ENCODE measurements at places on chromosomes 4 and X.

DNA sequence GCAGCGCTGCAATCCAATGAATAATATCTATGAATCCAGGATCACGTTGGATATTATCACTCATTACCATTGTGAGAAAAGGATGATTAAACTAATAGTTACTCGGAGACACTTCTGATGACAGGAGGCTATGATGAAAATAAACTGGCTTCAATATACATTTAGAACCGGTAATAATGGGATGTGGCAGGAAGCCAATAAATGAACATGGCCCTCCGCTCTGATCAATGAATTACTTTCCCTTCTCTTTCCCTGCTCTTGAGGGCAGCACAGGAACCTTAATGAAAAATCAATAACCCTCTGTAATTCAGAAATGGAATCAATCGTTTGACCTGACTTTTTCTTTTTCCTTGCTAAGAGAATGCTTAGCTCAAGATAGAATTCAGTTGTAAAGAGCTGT is 103.9 kb upstream of the PAQR3 start:
- no peak for DNase-seq

DNA sequence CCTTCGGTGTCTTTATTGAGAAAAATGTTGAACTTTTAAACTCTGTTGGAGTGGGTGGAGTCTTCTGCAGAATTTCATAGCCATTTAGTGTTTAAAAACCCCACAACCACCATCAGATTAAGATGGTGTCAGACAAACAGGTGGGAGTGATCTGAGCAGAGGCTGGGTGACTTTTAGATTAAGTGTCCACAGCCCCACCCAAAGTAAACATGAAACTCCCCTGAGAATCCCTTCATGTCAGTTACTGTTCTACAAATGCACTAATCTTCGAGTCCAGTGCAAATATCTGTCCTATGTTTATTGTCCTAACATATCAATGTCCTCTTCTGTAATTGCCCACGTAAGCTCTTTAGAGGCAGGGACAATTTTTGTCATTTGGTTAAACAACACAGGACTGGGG is 175.6 kb upstream of the RBPJ start:
- DNase-seq = no peak

DNA sequence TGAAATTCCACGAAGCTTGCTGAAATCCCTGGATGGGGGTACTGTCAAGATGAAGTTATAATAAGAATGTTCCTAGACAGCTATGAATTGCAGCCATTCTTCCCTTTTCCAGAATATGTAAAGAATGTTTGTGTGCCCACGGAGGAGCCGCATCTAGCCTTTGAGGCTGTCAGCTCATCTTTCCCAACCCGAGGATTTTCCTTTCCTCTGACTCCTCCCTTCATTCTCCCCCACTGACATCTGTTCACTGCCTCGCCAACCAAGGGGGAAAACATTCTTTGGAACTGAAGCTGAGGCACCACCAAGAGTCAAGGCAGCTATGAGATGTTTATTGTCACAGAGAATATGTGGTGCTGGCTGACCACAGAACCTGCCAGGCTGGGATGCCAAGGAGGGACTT is 8.8 kb downstream of the NHSL2 start:
- no peak for DNase-seq

GRCh38 chr4:134812611-134813010 is 611.0 kb upstream of the PABPC4L start:
- DNase-seq = no peak

DNA sequence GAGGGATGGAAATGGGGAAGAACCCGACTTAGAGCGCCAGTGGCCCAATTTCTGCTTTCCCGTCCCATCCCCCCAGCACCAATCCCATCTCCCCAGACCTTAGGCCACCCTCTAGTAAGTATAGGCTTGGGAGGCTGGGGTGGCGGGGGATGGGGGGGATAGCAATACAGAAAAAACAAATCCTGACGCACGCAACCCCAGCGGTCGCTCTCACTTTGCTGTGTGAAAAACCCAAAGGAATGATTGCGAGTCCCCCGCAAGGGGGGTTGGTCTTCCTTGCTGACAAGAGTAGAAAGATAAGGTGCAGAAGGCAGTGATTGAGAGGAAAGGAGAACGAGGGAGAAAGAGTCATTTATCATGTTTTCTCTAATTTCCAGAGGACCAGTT is 863 bp downstream of the CPE start:
- DNase-seq = no peak

GRCh38 chr4:145183023-145183422 is 2.6 kb upstream of the OTUD4 start:
- DNase-seq = no peak

- DNase-seq = no peak
Observed at GRCh38 chr4:86326400-86326799, 33.5 kb downstream of the MAPK10 start.

- DNase-seq = peak; percentile 56
Observed at GRCh38 chr4:141569141-141569540, 67.2 kb upstream of the IL15 start.

All from astrocyte of the spinal cord (primary cell).